GM06990 (cell line): ENCODE measurements at places on chromosomes 5 and 9.

- no peak for DNase-seq
These were observed 127.9 kb downstream of the EFNA5 start for GRCh38 chr5:107542831-107543231.

GRCh38 chr5:37055383-37055990 is 178.9 kb downstream of the NIPBL start:
- no peak for DNase-seq

GRCh38 chr5:105828821-105829220 is 1841.9 kb downstream of the EFNA5 start:
- DNase-seq, result no peak

GRCh38 chr5:109610581-109610980 is 79.1 kb upstream of the MAN2A1 start:
- no peak for DNase-seq

- no peak for DNase-seq
These were observed 24.2 kb upstream of the S1PR3 start for GRCh38 chr9:88966894-88967676.

DNA sequence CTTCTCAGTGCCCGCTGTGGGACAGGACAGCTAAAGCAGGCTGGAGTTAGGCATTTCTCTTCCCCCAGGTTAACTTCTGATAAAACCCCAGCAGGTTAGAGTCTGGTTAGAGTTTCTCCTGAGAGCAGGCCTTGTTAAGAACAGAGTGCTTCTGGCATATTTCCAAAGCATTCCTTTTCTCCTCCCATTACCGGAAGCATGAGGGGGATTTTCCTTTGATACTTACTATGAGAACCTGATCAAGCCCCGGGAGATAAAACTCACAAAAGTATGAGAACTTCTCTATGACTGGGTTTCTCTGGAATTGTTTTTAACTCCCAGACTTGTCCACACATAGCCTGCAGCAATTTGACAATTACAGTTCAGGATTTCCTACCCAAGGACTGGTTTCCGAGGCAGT is 77.4 kb upstream of the MAST4 start:
- no peak for DNase-seq

DNA sequence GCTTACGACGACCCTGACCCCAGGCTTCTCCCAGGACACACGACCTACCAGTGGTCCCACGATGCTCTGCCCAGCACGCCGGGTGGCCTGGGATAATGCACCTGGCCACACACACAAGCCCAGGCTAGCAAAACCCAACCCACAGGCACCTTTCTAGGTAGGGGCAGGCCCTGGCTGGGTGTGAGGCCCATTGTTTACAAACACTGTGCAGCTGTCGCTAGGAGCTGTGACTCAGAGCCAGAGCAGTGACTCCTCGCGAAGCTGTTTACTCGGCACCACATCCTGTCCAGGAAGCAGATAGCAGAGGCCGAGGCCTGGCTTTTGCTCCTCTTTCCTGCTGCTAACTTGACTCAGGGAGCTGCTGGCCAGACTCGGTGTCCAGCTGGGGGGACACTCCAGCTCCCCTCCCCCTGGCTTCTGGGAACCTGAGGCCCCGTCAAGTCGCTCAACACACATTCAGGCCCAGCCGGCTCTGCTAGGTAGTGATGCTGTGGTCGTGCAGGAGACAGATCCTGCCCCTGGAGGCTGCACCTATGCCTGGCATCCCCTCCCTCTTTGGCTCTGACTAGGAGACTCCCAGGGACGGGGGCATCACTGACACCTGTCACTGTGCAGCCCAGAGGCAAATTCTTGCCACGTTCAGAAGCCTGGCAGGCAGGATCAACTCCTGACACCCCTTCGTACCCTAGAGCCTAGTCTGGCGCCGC is 12.8 kb upstream of the RALGDS start:
- peak; percentile 77 for DNase-seq

DNA sequence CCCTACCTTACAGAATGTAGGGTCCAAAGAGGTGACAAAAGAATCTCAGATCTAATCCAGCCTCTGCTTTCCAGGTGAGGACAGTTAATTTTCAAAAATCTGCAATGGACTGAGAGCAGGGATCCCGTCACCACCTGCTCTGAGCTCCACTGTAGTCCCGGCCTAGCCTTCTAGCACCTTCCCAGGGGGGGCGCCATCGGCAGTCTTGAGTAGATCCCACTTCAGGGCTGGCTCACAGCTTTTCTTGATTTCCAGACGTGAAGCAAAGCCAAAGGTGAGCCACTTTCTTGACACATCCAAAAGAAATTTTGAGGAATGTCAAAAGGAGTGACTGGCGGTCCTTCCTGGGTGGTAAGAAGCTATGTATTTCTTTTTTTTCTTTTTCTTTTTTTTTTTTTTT is 114.1 kb downstream of the SYK start:
- no peak for DNase-seq

DNA sequence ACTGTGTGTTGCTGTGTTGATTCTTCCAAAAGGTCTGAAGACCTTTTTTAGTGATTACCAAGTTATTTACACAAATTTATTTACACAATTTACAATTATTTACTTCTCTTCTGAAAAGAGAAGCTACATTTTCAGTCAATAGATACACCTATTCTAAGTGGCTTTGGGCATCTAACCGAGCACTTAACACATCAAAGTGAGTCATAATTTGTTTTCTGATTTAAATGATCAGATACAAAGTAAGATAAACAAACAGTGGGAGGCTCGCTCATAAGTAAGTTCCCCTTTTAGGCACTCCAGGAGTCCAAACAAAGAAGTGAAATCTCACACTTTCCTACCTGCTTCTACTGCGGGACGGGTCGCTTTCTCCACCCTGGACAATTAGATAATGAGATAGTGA is 90.2 kb downstream of the APBA1 start:
- DNase-seq, result no peak

DNA sequence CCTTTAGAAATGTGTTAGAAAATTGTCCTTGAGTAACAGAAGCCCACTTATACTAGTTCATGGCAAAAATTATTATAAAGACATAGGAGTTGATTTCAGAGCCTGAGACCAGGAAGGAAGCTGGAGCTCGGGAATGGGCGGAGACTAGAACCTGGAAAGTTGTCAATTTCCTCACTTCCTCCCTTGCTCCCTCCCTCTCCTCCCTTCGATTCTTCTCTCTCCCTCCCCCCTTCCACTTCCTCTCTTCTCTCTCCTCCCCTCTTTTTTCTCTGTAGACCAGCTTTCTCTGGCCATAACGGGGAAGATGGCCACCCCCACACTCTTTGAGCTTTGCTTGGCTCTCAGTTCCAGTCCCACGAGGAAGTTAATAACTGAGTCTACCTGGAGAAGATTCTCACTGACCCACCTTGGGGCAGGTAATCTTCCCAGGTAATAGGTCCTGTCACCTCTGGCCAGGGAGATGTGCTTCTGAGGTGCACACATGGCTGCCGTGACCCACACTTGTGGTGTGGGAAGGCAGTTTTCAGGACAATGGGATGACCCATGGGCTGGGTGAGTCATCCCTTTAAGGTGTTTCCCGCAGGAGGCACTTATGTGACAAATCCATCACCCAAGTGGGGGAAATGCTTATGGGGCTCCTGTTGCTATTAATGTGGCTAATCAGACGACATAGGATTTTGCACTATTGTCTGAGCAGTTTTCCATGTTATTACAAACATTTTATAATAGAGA is 78.7 kb downstream of the HSPA4 start:
- DNase-seq, result no peak

DNA sequence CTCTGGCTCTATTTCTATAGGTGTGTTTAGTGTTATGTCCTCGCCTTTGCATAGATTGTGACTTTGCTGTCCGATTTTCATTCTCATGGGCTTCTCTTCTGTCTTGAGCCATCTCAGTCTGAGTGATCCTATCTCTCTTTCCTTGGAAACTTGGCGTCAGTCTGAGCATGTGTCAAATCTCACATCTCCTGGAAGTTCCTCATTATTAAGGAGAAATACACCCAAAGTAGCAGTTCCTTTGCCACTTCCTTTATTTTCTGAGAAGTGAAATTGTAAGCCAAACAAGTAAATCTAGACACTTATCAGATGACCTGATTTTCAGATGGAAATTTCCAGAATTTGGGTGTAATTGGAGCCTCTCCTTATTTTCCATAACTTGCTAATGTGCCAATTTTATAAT is 126.9 kb upstream of the ANKH start:
- DNase-seq, result no peak

DNA sequence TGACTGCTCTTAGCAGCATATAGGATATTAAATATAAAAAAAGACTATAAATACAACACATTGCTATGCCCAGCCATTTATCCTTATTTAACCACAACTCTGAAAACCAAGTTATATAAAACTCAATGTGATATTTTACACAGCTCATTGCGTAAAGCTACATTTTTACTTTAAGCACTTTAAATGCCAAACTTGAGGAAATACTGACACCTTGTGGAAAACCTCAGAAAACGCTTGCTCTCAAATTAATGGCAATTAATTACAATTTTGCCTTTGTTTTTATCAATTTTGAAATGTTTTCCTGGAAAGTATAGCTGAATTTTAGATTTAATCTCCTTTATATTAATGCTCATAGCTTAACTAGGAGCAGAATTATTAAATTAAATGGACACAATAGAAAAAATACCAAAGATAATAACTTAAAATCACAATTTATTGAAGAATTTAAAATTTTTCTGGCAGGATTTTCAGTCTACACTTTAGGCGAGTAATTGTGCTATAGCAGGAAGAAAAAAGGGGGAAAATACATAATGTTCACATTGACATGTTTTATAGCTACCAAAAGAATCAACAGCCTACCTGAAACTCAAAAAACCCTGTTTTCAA is 25.2 kb upstream of the PLAC8L1 start:
- no peak for DNase-seq

DNA sequence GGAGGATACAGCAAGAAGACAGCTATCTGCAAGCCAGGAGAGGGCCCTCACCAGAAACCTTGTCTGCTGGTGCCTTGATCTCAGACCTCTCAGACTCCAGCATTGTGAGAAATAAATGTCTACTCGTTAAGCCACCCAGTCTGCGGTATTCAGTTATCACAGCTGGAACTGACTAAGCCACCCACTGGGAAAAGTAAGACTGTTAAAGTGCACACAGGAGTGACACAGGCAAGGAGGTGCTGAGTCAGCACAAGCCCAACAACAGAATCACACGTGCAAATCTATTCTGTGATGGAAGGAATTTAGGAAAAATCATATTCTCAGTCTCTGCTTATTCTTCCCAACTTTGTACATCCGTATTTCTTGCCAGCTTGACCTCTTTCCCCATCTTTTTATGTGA is 200.0 kb downstream of the NR2F1-AS1 start:
- DNase-seq, result no peak

- no peak for DNase-seq
These were observed 581.1 kb downstream of the CAAP1 start for GRCh38 chr9:26311463-26311995.

DNA sequence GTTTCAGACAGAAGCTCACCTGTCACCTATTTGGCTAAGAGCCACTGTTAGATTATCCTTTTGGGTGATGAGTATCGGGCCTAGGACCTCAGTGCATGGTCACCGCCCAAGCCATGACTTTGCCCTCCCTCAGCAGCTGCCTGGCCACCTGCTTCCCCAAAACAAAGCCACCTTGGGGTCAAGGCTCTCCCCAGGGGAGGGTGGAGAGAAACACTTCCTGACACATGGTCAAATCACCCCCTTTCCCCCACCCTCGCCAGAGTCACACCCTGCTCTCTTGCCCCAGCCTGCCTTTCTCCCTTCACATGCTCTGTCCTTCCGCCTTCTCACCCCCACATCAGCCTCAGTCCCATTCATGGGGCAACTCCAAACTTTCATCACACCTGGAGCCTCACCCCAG is 1.7 kb upstream of the HBEGF start:
- DNase-seq, result no peak

DNA sequence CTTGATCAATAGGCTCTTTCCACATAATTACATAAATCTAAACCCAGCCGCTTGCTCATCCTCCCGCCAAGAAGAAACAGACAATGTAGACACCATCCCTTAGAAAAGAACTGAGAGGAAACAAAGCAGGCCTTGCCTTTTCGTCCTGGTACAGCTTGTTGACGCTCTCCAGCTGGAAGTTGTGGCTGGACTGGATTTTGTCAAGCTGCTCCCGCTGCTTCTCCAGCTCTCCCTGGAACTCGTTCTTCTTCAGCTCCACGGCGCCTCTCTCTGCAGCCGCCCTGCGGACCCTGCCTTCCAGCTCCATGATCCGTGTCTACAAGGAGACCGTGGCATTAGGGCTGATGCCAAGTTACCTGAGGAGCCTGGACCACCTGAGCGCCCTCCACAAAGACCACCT is 22.1 kb downstream of the GOLM1 start:
- DNase-seq, result no peak
